ENCODE measurements at places on chromosomes 3 and 15.

- DNase-seq: no peak
Observed at GRCh38 chr15:48309740-48310139, 21.5 kb upstream of the DUT start.

- DNase-seq: no peak
Observed at GRCh38 chr3:66756468-66757036, 241.6 kb upstream of the KBTBD8 start.

DNA sequence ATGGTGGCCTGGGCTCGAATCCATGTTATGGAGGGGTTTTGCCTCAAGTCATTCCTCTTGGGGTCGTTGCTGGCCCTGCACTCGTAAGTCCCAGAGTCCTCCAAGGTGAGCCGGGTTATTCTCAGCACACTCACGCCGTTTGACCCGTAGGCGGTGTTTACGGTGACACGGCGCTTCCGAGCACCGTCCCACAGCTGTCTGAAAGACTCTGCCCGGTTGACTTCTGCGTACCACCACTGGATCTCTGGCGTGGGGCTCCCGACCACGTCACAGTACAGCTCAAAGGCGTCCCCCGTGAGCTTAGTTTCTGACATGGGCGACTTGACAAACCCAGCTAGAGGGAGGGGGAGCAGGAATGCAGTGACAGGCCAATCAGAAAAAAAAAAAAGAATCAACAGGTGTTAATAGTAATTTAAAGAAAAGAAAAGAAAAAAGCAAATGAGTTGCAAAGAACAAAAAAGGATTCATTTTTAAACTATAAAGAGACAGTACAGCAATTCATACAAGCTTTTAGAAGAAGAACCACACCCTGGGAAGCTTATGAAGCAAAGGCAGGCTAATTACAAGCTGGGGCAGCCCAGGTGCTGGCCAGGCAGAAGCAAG lies 36.1 kb downstream of the NPTN start:
- no peak for DNase-seq

- no peak for DNase-seq
Observed at GRCh38 chr3:102979682-102980354, 545.0 kb downstream of the ZPLD1 start.

GRCh38 chr3:47365213-47366153 lies 15.3 kb upstream of the PTPN23 start:
- DNase-seq: no peak

DNA sequence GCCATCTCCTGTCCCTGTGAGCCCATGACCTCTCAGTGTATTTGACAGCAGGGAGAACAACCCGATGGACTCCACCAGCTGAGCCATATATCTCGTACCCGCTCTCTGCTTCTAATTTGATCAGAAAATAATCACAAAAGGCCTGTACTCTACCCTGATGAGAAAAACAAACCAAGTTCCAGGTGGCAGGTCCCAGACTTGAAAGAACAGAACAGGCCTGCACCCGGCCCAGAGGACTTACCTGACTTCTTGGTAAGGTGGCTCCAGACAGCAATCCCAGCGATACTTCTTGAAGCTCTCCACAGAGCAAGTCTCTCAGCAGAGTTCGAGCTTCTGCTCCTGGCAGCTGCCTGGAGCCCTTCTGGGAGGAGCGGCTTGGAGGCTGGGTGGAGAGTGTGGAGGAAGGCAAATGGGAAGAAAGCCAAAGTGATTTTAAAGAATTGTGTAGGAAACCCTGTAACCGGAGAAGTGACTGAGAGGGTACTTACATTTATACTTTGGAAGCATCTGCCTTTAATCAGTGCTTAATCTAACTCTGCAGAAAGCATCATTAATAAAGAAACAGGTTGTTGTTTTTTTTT lies 91.6 kb downstream of the SCN11A start:
- no peak for DNase-seq

- DNase-seq: no peak
Observed at GRCh38 chr3:34919025-34919424, 720.3 kb upstream of the ARPP21 start.

GRCh38 chr3:20811631-20812030 lies 625.6 kb upstream of the SGO1 start:
- DNase-seq: no peak

DNA sequence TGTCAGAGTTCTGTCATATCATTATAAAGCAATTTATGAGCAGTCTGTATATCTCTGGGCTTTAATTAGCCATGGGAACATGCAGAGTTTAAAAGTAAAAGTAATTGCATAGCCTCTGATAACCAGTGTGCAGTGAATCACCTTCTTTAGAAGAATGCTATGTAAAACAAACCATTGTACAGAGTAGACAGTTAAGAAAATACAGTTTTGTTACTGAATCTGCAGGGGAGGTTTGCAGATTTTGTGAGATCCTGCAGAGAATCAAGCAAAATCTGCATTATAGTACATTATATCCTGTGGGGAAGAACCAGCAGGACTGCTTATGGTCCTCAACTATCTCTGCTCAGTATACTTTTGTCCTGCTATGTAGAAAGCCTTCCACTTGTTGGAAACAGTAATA lies 396.2 kb upstream of the NAALADL2 start:
- DNase-seq: no peak

GRCh38 chr3:62248734-62249483 lies 124.4 kb downstream of the FEZF2 start:
- no peak for DNase-seq

All from NCI-H526 treated with DMSO at 0.1 percent for 48 hours (cell line).